ENCODE measurements at places on chromosomes 4 and X.

- DNase-seq: no peak
Measured at GRCh38 chrX:24125028-24125612, 24.4 kb upstream of the ZFX start.

GRCh38 chr4:113959539-113959937 lies 19.9 kb downstream of the ARSJ start:
- no peak for DNase-seq

DNA sequence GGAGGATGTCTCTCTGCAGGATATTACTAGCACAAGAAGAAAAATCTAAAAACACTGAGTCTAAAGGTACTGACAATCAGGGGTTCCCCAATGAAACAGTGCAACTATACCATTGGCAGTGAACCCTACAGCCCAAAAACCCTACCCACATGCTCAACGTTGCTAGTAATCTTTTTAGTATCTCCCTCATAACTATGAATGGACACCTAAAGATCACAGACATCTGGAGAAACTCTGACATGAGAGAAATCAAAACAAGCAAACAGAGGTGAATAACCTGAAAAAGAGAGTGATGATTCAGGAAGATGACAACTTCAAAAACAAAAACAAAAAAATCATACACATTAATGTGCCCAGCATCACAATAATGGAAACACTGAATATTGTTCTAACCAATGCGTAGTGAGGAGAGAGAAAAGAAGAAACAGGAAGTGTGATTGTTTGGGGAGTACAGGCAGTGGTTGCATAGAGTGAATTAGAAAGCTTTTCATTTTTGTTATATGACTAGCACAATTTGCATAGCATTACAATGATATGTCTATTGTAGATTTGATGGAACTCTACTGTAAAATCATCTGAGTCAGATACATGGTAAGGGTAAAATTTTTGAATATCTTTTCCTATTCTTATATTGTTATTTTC lies 78.9 kb upstream of the FMR1 start:
- no peak for DNase-seq

DNA sequence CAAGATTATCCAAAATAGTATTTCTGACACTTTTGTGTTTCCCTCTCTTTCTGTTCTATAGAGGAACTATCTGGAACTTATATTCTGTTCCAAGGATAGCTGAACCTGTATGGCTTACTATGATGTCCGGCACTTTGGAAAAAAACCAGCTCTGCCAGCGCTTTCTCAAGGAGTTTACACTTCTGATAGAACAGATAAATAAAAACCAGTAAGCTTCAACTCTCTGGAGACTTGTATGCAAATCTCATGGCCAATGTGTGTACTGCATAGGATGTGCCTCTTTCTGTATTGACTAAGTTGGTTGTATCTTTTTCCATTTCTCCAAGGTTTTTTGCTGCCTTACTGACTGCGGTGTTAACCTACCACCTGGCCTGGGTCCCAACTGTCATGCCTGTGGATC lies 92.5 kb downstream of the FNIP2 start:
- no peak for DNase-seq

DNA sequence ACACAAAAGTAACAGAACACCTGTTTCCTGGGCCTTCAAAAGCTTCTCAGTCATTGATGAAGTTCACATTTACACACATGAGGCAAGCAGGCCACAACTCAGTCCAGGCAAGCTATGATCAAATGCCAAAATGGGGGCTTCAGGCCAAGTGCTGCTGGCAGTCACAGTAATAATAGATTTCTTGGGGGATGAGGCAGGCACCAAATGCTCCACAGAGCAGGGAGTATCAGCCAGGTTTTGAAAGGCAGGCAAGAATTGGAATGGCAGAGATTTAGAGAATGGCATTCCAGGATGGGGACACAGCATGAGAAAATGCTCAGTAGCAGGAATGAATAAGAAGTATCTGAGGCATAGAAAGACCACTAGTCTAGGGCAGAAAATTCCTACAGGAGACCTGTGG lies 52.8 kb downstream of the GRIA3 start:
- DNase-seq: no peak

- no peak for DNase-seq
Measured at GRCh38 chrX:19775830-19776485, 111.4 kb downstream of the SH3KBP1 start.

DNA sequence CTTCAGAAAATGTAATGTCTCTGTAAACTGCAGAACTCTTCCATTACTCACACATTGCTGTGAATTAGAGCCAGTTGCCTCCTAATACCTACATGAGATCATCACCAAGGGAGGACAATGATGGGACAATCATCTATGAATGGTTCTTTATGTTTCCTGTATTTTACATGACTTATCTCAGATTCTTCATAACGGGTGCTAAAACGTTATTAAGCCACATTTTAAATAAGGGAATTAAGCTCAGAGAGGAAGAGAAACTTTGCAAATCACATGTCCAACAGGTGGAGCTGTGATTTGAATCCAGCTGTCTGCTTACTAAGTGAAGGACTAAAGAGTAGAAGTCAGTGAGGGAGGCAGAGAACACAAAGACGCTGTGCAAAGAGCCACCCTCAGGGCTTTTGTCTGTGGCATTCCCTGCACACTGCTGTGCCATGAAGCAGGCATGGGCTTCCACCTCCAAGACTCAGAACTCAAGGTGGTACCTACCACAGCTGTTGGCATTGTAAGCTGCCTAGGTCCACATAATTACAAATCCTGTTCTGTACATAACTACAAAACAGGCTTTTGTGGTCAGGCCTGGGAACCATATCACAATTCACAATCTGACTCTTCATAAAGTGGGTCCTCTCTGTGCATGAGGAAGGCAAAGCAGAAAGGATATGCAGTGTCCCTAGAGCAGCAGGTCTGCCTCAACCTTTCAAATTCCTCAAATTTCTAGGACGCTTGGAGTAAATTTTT lies 12.8 kb downstream of the TBC1D9 start:
- DNase-seq: no peak

DNA sequence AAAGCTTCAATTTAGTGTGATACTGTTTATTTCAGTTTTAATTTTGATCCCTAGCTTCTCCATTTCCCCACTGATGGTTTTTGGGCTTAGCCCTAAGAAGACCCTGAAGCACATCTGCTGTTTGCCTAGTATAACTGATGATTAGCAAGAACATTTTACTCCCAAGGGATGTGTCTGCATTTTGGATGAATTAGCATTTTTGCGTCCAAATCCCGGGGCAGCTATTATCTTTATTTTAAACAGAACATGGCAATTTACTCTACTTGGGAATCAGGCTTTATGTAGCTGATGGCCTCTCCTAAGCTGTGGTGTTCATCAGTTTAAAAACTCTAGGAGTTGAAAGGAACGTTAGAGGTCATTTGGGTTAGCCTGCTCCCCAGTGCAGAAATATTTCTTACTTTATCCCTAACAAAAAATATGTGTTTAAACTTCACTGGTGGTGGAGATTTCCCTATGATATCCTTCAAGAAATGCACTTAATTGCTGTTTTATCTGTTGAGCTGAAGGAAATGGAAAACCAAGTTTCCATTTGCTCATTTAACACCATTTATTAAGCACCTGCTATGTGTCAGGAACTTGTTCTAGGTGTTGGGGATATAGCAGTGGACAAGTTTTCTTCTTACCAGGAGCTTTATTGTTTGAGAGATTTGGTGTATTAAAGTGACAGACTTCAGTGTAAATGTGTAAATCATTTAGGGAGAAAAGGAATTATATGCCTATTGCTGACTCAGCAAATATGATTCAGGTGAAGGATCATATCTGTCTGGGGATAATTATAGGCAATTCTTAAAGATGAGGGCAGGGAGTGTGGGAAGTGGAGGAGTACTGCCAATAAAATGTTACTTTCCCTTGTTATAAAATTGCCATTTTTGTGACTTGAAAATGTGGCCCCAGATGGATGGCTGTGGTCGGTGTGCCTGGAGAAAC lies 3.4 kb downstream of the SEPTIN11 start:
- DNase-seq: no peak

DNA sequence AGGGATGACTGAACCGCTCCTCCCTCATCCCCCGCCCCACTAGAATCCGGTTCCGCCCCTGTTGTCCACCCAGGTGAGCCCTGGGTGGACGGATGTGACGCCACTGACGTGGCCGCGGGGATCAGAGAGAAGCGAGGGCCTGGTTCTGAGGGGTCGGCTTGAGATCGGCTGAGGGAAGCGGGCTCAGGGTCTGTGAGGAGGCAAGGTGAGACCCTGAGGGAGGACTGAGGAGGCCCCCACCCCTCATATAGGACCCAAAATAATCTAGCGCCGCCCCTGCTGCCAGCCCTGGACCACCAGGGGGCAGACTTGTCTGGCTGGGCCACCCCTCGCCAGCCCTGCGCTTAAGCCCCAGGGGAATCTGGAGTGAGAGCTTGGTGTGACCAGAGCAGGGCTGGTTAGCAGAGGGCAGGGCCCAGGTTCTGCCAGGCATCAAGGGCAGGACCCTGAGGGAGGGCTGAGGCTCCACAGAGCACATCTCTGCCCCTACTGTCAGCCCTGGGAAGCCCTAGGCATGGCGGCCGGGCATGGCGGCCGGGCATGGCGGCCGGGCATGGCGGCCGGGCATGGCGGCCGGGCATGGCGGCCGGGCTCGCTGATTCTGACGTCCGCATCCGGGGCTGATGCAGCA lies at the start of gene MAGEA8:
MAGEA8 (plus strand) TSS at position 103 of the 631 bp plus-strand sequence. CDS start 3,090 bp downstream, outside the sequence.
- DNase-seq: no peak

- no peak for DNase-seq
Measured at GRCh38 chr4:132797856-132798255, 351.2 kb upstream of the PCDH10 start.

DNA sequence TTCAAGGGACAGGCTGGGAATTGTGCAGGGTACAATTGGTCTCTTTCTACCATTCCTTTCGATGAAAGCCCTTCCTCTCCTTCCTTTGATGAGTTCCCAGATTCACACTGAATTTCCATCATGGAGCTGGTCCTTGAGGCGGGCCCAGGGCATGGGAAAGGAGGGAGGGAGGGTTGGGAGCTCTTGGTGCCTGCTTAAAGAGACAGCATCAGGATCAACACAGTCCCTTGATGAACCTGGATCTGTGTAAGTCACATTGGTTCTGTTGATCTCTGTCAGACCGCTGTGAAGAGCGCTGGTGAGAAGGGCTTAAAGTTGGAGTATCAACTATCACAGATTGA lies 4.4 kb downstream of the PLP1 start:
- no peak for DNase-seq

DNA sequence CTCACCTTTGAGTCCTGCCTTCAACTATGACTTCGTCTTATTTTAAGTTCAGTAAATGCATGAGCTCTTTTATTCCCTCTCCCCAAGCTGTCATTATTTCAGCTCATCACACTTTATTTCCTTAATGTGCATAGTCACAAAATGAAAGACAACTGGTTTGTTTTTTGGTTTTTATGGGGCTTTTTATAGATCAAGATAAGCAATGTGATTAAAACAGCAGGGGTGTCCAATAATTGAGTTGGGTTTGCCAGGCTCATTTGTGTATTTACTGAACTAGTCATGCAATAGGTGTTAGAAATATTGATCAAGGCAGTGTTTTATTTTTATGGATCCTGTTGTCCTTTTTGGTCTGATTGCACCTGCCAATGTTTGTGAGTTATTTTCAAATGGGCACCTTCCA lies 102.2 kb downstream of the FRMPD4 start:
- DNase-seq: no peak

- no peak for DNase-seq
Measured at GRCh38 chrX:63713526-63713925, 71.5 kb downstream of the ARHGEF9 start.

DNA sequence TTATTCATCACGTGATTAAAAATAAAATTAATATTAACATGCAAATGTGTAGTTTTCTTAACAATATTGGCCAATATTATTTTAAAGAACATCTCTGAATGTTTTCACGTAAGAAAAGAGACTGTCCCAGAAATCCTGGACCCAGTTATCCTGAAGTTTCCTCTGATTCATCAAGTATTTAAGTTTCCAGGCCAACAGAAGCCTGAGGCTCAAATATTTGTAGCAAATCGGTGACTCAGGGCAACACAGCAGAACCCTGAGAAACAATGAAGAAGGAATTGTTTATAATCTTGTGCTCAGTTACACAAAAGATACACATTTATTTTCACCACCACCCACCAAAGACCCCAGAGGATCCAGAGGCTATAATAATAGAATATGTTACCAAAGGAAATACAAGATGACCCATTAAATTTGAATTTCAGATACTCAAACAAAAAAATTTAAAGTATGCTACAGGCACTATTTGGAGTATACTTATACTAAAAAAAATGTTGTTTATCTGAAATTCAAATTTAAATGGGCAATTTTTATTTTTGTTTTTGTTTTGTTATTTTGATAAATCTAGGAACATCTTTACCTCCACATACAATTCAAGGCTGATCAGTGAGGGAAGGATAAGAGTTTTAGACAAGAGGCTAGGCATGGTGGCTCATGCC lies 33.9 kb upstream of the SLC7A11 start:
- no peak for DNase-seq

- DNase-seq: no peak
Measured at GRCh38 chr4:102120846-102121245, 224.4 kb downstream of the SLC39A8 start.

GRCh38 chr4:170248029-170248428 lies 158.3 kb upstream of the AADAT start:
- no peak for DNase-seq

DNA sequence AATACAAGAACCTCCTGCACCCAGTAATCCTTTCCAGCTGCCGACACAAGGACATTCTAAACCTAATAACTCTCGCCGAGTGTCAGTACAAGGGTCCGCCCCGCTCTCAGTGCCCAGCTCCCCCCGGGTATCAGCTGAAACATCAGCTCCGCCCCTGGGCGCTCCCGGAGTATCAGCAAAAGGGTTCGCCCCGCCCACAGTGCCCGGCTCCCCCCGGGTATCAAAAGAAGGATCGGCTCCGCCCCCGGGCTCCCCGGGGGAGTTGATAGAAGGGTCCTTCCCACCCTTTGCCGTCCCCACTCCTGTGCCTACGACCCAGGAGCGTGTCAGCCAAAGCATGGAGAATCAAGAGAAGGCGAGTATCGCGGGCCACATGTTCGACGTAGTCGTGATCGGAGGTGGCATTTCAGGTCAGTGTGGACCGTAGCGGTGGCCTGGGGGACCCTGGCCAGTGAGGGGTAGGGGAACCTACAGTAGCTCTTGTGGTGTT lies at the start of gene MAOA:
MAOA (plus strand) TSS at position 295 of the 490 bp plus-strand sequence; CDS start at position 338, 43 bp downstream.
- DNase-seq: no peak

GRCh38 chrX:84108584-84108983 lies 79.4 kb downstream of the RPS6KA6 start:
- no peak for DNase-seq
